ENCODE measurements at places on chromosomes 2 and 18. TPM values are rescaled to one million over a fixed set of nuclear protein-coding genes. Genes with fewer than 3 reads are reported as not detected.

- no peak for DNase-seq
Measured at GRCh38 chr18:58861353-58861752, 3.3 kb upstream of the ZNF532 start.

GRCh38 chr2:221455214-221455613 is 116.9 kb downstream of the EPHA4 start:
- no peak for DNase-seq

DNA sequence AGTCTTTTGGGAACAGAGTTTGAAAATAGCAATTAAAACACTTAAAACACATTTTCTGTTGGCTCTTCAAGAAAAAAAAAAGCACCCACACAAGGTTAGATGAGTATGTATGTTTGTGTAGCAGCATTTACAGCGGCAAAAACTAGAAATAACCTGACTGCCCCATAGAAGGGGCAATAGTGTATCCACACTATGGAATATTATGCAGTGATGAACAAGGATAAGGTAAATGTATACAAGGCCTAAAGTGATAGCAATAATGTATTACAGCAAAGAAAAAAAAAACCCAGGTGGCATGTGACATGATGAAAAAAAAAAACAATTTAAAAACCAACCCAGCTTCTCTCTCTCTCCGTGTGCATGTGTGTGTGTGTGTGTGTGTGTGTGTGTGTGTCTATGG is 34.8 kb downstream of the POLR1A start:
- no peak for DNase-seq

DNA sequence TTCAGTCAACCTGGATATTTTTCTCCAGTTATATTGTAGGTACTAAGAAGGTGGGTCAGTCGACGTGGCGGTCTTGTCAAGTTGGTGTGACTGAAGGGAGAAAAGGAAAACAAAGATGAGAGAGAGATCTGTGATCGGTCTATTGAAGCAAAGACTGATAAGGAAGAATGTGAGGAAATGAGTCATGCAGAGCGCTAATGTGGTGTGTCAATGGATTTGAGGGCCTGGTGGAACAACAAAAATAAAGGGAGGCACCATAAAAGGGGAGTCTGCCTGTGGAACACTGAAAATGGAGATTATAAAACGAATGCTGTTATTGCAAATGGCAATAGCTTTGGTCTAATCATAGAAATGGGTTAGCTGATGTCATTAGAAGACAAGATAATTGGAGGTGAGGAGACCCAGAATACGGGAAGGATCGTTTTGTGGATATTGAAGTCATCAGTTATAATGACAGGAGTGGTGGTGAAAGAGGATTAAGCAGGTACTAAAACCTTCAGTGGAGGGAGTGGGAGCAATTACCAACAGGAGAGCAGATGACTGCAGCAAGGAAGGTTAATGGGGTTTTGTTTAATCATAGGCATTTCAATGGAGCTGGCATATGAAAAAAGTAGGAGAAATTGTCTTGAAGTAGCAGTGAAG is 599.1 kb upstream of the FSHR start:
- DNase-seq: no peak

- DNase-seq: no peak
Measured at GRCh38 chr18:57927511-57927910, 116.5 kb upstream of the NEDD4L start.

- no peak for DNase-seq
Measured at GRCh38 chr2:47782381-47782670, 619 bp upstream of the MSH6 start.

GRCh38 chr2:30239308-30239985 is 8.1 kb downstream of the LBH start:
- DNase-seq: peak; percentile 61

DNA sequence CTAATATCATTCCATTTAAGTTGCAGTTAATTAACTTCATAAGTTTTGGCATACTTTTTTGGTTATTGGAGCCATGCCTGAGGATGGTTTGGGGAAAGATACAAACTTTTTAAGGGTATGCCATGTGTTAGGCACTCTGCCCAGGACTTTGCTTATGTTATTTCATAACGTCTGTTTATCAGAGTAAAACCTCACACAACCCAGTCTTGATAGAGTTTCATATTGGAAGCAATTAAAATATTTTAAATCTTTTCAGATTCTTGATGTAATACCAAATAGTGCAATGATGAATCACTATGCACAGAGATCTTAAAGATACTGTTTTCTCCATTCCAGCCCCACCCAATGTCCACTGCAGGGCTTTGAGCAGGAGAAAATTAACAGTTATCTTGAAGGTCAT is 529.1 kb upstream of the HNMT start:
- DNase-seq: no peak

DNA sequence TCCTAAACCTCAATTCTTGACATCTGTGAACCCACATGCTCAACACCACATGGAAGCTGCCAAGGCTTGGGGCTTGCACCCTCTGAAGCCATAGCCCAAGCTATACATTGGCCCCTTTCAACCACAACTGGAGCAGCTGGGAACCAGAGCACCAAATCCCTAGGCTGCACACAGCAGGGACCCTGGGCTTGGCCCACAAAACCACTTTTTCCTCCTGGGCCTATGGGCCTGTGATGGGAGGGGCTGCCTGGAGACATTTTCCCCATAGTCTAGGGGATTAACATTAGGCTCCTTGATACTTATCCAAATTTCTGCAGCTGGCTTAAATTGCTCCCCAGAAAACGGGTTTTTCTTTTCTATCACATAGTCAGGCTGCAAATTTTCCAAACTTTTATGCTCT is 40.3 kb downstream of the EXOC6B start:
- no peak for DNase-seq

DNA sequence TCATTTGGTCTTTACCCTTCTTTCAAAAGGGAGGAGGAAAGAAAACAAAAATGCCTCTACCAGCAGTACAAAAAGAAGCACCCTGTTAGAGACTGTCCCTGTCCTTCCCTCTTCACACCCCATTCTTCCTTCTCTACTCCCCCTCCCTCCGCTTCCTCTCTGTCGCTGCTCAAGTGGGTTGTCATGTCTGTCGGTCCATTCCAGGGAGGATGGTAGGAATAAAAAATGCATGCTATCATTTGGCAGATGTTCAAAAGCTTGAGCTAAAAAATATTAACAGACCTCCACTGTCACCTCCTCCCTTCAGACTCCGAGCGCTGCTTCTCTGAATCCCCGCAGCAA is 482.0 kb downstream of the BCL11A start:
- no peak for DNase-seq

- DNase-seq: no peak
Measured at GRCh38 chr2:62745891-62746481, 40.5 kb downstream of the EHBP1 start.

DNA sequence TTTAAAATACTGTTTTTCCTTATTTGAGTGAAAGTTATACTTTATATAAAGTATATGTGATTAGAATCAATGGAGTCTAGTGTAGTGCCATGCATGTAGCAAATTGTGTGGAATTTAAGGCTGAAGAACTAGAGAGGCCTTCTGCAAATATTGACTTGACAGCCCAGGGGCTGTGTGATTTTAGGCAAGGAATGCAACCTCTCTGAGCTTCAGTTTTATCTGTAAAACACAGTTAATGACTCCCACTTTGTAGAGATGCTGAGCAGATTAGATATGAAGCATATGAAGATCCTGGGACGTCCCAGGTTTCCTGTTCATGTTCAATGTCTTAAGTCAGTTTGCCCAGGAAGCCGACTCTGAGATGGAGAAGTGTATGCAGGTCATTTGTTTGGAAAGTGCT is 83.4 kb upstream of the LTBP1 start:
- DNase-seq: no peak

DNA sequence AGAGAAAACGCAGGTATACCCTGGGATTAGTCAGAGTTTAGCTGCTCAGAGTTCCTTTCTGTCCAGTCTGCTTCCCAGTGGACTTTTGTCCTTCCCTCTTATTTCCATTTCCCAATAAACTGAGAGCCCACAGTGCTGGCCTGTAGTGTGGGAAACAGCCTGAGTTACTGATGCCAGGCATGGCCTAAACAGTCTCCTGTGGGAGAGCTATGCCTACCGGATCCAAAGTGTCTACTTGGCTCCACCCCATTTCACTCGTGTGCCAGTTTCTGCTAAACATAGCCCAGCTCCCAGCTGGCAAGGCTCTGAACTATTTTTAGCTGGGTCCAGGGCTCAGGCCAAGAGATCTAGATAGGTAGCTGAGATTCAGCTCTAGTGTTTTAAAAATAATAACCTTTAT is 15.6 kb upstream of the PPP1CB start:
- DNase-seq: no peak

DNA sequence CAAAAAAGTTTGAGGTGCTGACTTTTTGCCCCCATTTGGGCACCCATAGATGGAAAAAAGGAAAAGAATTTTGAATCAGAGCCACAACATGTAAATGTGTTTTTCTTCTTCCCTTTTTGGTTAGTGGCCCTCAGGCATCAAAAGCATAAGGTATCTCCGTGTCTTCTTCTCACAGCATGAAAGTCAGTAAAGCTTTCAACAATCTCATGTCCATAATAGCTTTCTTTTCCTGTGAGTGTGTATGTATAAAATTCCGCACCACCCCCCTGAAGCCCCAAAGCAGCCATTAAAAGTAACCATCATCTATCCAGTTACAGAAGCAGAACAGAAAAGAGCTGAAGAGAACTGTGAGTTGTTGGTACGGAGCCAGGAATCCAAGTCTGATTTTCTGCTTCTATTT is 1539.7 kb upstream of the ACVR2A start:
- DNase-seq: no peak

DNA sequence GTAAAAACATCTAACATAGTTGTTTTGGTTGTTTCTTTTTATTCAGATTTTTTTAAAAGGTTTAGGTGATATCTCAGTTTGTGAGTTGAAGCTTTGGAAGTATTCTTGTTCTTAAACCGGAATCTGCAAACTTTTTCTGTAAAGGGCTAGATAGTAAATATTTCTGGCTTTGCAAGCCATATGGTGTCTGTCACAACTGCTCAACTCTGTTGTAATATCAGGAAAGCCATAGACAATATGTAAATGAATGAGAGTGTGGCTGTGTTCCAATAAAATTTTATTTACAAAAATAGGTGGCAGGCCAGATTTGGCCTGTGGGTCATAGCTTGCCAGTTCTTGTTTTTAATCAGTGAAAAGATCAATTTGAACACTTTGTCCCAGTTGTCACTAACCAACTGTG is 134.1 kb downstream of the CNTNAP5 start:
- peak; percentile 12 for DNase-seq

GRCh38 chr2:203694191-203694590 is 12.2 kb upstream of the CD28 start:
- DNase-seq: no peak

DNA sequence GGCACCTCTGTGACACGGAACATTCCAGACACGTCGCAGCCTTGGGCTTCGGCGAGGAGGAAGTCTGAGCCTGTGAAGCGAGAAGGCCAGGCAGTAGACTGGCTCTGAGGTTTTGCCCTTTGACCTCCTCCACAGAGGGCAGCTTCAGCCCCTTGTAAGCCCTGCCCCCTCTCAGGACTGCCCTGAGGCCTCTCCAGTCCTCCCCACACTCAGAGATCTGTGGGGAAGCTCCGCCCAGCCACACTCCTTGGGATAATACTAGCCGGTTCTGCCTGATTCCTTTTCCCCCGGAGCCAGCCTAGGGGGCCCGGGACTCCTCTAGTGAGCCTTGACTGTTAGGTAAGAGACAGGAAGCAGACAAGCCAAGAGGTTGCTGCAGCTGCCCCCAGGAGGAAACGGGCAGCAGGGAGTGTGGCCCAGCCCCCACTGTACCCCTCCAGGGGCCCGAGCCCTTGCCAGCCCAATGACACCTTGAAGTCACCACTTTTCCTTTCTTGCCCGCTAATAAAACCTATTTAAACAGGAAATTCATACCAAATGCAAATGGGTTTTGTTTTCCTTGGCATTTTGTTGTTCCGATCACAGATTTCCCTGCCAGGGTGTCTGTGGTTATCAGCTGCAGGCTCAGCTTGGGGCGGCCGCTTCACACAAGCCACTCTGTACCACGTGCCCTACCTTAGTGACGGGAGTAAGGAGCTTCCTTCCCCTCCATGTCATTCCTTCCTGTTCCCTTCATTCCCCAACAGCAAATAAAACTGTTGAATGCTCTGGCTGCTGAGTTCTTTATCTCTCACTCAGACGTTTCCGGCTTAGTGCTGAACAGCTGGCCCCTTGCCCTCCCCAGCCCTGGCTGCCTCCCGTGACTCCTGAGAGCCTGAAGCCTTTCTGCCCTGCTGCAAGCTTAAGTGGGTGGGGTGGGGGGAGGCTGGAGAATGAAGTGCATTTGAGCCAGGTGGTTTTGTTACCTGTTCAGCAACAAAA is 124.7 kb downstream of the CABLES1 start:
- DNase-seq: peak; percentile 89

DNA sequence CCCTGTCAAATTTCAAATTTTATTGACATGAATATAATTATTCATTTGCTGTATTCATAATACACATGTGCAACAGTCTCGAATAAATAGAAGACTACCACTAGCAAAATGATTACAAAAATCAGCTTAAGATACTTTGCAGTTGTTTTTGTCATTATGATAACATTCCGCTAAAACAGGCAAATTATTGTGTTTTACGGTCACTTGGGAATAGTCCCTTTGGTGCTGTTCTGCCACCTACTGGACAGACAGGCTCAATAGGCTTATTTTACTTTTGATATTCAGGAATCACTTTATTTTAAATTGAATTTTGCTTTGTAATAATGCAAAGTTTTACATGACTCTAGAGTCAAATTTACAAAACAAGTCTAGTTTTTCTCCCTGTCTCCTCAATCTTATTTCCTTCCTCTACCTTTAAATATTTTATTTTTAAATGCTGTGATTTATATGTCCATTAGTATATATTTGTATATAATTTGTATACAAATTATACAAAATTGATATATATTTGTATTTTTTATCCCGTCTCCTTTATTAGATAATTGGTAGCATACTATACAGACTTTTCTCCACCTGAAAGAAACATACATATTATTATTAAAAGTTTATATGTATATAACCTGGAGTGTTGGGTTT is 456.3 kb downstream of the DLGAP1 start:
- peak; percentile 30 for DNase-seq

DNA sequence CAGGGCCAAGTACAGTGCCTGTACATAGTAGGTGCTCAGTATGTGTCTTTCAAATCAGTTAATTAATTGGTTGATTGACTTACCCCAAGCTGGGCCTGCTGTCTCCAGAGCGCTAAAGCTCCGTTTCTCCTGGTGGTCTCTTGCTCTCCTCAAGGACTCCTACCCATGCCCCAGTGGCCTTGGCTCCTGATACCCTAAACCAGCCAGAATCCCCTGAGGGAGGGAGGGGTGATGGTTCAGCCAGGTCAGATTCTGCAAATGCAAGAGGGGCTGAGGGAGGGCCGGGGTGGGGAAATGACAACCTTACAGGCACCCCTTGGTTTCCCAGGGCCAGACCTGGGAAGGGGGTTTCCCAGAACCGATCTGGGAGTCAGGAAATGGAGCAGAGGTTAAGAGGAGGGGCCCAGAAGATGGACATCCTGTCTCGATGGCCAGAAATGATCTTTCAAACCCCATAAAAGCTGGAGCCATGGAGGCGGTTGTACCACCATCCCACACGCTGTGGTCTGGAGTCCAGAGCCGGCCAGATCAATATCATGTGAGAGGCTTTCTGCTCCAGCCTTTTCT is 209.1 kb downstream of the TNS1 start:
- DNase-seq: no peak

The EFHD1 gene
- 15.1 TPM for polyA plus RNA-seq

The E2F6 gene
- 19.2 TPM for polyA plus RNA-seq

The SLC9A4 gene
- 0.03 TPM for polyA plus RNA-seq

The PROKR1 gene
- 0.05 TPM for polyA plus RNA-seq

The SAG gene
- 0.25 TPM for polyA plus RNA-seq

The COBLL1 gene
- polyA plus RNA-seq: 22.3 TPM

The FNDC4 gene
- 14.5 TPM for polyA plus RNA-seq

Measured in right lung (tissue), 10 donors.